ENCODE measurements at places on chromosomes 4 and X. TPM values are rescaled to one million over a fixed set of nuclear protein-coding genes. Genes with fewer than 3 reads are reported as not detected.

The ADAM29 gene
- not detected for polyA plus RNA-seq

The TFE3 gene
- polyA plus RNA-seq: 14.0 TPM

The CLCN4 gene
- polyA plus RNA-seq: 1.1 TPM

The EXOC1L gene
- polyA plus RNA-seq: not detected

The LNX1 gene
- polyA plus RNA-seq: 0.19 TPM

The FMR1NB gene
- polyA plus RNA-seq: not detected

The PSAPL1 gene
- 0.02 TPM for polyA plus RNA-seq

The SPON2 gene
- 11.4 TPM for polyA plus RNA-seq

The WDR45 gene
- 129 TPM for polyA plus RNA-seq

The CTPS2 gene
- 6.1 TPM for polyA plus RNA-seq

The CLDN34 gene
- polyA plus RNA-seq: not detected

The YIPF7 gene
- not detected for polyA plus RNA-seq

The VCX2 gene
- polyA plus RNA-seq: not detected

The ALB gene
- polyA plus RNA-seq: not detected

The HS6ST2 gene
- 0.18 TPM for polyA plus RNA-seq

The ADH7 gene
- not detected for polyA plus RNA-seq

The JCHAIN gene
- 1.1 TPM for polyA plus RNA-seq

The SPANXN3 gene
- polyA plus RNA-seq: not detected

The FRAS1 gene
- 8.3 TPM for polyA plus RNA-seq

The NCAPG gene
- polyA plus RNA-seq: 4.8 TPM

The GRPEL1 gene
- 32.8 TPM for polyA plus RNA-seq

The HEPH gene
- 8.6 TPM for polyA plus RNA-seq

The TMEM154 gene
- 0.58 TPM for polyA plus RNA-seq

The CLIC2 gene
- 0.16 TPM for polyA plus RNA-seq

The CPEB2 gene
- 2.8 TPM for polyA plus RNA-seq

The TECRL gene
- polyA plus RNA-seq: not detected

The HTT gene
- 11.3 TPM for polyA plus RNA-seq

The SATL1 gene
- not detected for polyA plus RNA-seq
